Muscle of leg (tissue), 16 donors: ENCODE measurements at places on chromosomes 5 and 9. TPM values are rescaled to one million over a fixed set of nuclear protein-coding genes. Genes with fewer than 3 reads are reported as not detected.

DNA sequence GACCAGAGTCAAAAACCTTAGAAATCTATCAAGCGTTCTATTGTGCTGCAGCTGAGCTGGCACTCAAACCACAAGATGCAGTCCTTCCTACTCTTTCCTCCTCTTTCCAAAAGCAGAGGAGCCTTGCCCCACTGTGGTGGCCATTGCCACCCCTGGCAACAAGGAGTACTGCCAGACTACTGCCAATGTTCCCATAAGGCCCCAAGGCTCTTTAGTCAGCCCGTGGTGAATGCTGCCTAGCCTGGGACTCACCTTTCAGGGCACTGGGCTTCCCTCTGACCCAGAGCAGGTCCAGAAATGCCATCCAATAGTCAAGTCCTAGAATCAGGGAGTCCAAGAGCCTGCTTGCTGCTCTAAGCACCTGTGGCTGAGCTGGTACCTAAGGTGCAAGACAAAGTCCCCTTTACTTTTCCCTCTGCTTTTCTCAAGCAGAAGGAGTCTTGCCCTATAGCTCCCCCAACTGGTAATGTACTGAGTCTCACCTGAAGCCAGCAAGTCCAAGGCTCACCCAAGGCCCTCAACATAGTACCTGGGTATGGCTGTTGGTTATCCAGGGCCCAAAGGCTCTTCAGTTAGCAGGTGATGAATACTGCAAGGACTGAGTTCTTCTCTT lies 219.4 kb downstream of the ATPSCKMT start:
- DNase-seq: no peak

- DNase-seq: peak; percentile 18
Observed at GRCh38 chr5:169299191-169299662, 1.7 kb downstream of the SLIT3 start.

DNA sequence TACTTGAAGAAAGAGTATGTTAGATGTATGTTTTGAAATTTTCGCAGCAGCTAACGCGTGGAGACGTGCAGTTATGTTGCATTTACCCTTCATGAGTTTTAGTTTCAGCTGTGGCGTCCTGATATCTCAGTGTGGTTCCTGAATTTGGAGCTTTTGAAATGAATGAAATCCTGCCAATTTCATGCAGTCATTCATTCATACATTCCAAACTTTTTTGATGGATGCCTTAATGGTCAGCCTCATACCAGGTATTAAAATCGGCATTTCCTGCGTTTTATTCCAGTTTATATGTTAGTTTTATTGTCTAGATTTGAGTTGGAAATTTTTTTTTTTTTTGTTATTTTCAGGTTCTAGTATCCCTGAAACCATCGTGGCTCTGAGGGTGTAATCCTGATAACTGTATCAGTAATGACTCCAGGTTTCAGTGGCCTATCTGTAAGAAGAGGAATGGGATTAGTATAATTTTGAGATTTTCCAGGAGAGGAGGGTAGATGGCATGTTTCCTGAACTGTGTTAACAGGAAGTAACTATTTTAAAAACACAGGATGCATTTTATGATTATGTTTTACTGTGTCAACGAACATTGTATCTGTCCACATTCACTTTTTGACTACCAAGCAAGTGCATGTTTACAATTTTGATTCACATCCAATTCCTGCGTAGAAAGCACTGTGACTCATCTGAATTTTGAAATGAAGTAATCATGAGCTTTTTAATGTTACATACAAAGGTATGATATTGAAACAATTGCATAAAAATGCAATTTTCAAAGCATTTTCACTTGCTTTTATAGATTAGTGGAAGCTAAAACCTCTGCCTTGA lies 1.0 kb downstream of the FOCAD start:
- peak; percentile 70 for DNase-seq

GRCh38 chr9:137114220-137114612 lies 317 bp downstream of the DPP7 start:
- no peak for DNase-seq

GRCh38 chr5:66884564-66885243 lies 288.5 kb downstream of the MAST4 start:
- DNase-seq: no peak

DNA sequence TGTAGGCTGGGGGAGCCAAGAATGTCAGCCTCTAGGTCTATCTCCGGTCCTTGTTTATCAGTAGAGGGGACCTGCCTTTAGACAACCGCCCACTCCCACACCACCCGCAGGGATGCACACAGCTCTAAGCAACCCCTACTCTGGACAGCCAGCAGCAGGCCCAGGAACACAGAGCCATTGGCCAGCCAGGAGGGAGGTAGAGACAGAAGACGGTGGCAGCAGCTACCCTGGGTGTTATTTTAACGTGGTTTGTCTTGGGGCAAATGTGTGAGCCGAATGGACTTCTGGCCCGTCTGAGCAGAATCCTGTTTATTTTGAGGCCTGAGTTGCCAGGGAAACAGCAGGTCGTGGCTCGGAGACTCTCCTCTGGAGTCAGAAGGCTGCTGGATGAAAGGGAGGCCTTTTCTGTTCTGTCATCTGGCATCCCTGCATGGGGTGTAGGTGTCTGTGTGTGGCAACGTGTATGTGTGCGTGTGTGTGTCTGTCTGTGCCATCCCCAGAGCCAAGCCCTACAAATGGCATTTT lies 382 bp upstream of the FGF1 start:
- DNase-seq: peak; percentile 75

DNA sequence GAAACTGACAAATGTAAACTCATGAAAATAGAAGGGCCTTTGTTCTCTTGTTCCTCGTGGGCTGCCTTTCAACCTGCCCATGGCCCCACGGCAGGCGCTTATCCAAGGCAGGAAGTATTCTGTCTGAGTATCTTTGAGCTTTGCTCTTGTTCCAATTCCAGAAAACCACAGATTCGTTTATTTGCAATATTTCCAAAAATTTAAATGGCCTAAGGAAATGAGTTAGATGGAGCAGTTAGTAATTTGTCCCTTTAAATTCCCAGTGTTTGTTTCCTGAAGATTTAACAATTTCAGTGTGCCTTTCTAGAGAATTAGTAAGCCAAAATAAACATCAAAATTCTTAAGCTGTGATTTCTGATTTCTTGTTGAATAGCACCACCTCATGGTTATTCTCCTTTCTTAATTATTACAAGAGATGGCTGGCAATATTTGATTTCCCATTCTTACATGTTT lies 299.4 kb upstream of the RASA1 start:
- DNase-seq: peak; percentile 71

DNA sequence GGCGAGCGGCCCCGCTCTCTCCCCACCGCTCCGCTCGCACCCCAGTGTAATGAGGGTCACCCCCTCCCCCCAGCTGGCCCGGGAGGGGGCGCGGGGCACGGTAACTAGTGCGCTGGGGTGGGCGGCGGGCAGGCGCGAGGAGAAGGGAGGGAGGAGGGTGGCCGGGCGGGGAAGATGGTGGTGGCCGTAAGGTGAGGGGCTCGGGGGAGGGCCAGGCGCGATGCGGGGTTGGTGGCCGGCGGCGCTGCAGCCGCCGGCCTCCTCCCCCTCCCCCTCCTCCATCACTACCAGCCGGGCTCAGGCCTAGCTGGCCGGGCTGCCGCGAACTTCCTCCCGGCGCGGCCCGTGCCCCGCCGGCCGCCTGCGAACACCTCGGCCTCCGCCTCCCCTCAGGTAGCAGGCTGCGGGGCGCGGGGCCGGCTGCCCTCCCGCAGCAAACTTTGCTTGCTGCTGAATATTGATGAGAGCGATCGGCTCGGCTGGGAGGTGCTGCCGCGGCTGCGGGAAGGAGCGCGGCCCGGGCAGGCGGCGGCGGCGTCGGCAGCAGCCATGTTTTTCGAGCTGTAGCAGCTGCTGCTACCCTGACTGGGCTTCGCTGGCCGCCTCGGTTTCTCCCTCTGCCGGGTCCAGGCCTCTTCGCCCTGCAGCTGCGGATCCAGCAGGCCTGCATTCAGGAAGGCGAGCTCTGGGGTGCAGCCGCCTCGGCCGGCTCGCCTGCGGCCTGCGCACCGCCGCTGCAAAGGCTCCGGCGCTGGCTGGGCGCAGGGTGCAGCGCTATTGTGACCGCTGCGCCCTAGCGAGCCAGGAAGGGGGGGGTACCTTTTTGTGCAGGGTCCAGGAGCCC lies 502 bp downstream of the NSD1 start:
- DNase-seq: peak; percentile 69

GRCh38 chr5:41264019-41264418 lies 50.7 kb upstream of the C6 start:
- DNase-seq: peak; percentile 13

GRCh38 chr9:126173401-126173800 lies 153.2 kb upstream of the MVB12B start:
- DNase-seq: no peak

DNA sequence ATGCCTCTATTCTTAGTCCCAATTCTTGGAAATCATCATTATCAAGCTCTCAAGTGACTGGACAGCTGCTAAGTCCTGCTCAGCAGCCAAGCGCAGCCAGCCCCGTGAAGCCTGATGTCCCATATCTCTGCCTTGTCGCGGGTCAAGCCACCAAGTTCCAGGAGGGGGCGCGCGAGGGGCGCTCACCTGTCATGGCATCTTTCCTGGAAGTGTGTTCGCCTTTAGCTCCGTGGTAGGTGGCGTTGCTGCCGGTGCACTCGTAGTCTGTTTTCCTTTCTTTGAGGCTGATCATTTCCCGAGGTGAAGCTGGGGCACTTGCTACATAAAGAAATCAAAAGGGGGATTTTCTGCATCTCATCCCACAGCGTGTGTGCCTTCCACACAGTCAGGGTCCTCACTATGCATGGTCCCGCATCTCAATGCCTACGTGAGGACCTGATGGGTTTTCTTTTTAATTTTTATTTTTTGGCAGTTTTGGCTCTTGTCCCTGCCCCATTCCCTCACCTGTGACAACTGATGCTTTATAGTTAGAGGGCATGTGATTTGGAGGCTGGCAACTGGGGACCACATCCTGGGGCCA lies 227.0 kb upstream of the DAP start:
- peak; percentile 49 for DNase-seq

- peak; percentile 31 for DNase-seq
Observed at GRCh38 chr9:125829743-125830142, 82.6 kb downstream of the PBX3 start.

DNA sequence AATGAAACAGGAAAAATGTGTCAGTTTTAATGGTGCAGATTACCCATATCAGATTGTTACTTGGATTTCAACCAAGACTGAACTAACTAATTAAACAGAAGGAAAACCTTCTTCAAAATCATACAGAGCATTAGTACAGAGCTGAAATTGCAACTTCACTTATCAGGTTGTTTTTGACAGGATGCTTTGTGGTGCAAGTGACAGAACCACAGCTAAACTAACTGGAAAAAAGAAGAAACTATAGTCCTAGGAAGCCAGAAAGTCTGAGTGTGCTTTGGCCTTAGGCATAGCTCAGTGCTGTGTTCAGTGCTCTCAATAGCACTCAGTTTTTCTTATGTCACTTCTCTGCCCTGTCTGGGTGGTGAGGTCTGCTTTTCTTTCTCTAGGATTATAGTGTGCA lies 267.4 kb downstream of the CHSY3 start:
- no peak for DNase-seq

DNA sequence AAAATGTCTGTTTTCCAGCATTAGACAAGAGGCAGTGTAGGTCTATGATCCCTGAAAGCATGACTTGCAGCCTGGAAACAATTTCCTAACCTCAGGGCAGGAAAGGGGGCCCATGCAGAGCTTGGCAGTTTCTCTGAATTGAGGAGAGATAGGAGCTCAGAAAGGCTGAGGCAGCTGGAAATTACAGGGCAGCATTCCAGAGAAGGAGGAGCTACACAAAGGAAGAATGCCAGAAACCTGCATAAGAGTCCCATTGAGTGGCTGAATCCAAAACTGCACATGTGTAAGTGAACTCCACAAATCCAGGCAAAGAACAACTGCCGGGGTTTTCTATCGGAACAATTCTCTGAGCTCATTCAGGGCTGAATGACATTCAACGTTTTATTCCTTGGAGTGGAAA lies 346.8 kb downstream of the PIK3R1 start:
- DNase-seq: peak; percentile 96

GRCh38 chr9:12091865-12092527 lies 601.2 kb upstream of the TYRP1 start:
- DNase-seq: no peak

GRCh38 chr5:14959399-14960119 lies 88.0 kb upstream of the ANKH start:
- DNase-seq: no peak

DNA sequence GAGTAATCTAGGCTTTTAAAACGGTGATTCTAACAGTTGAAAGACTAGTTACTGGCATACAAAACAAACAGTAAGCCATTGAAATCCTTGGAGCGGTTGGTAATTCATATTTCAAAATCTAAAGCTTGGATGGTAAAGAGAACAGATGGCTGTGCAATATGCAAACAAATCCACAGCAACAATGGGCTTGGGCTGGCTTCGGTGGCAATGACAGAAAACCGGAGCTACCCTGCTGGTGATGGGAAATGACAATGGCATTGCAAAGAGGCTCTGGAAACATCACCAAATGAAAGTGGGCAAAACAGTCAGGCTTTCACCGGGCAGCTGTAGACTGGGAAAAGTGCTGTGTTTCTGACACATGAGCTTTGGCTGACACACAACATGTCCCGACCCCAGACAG lies 42.2 kb downstream of the MED27 start:
- DNase-seq: no peak

GRCh38 chr9:13151489-13151888 lies 128.0 kb downstream of the MPDZ start:
- DNase-seq: no peak

DNA sequence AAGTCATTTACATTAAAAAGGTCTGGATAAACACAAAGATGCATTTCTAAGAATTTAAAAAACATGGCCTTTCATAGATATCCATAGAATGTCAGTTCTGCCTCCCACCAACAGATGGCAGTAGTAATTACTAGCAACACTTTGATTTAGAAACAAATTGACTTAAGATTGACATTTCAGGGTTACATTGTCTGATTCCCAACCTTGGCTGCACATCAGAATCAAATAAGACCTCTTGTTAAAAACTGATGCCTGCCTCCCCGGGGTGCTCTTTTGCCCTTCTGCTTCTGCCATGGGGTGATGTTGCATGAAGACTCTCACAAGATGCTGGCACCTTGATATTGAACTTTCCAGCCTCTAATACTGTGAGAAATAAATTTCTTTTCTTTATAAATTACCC lies 146.2 kb upstream of the GPR151 start:
- no peak for DNase-seq

- no peak for DNase-seq
Observed at GRCh38 chr5:121138495-121138907, 674.4 kb downstream of the PRR16 start.

GRCh38 chr9:135995816-135996215 lies 34.6 kb upstream of the UBAC1 start:
- no peak for DNase-seq

- no peak for DNase-seq
Observed at GRCh38 chr5:153498516-153498915, 8.0 kb downstream of the GRIA1 start.

Gene MTX3
- total RNA-seq: 15.7 TPM

Gene NRG2
- 2.0 TPM for total RNA-seq

Gene ERP44
- 16.0 TPM for total RNA-seq

Gene FAM174A
- total RNA-seq: 27.0 TPM

Gene FLT4
- total RNA-seq: 6.6 TPM

Gene FKTN
- 18.1 TPM for total RNA-seq

Gene CDH10
- total RNA-seq: 0.35 TPM

Gene PCDHB14
- 4.8 TPM for total RNA-seq

Gene PDGFRB
- total RNA-seq: 109 TPM

Gene C9orf50
- total RNA-seq: not detected

Gene TPM2
- total RNA-seq: 5,909 TPM

Gene EPB41L4B
- total RNA-seq: 6.2 TPM
